H1 (cell line): ENCODE measurements at places on chromosomes 11 and 22.

DNA sequence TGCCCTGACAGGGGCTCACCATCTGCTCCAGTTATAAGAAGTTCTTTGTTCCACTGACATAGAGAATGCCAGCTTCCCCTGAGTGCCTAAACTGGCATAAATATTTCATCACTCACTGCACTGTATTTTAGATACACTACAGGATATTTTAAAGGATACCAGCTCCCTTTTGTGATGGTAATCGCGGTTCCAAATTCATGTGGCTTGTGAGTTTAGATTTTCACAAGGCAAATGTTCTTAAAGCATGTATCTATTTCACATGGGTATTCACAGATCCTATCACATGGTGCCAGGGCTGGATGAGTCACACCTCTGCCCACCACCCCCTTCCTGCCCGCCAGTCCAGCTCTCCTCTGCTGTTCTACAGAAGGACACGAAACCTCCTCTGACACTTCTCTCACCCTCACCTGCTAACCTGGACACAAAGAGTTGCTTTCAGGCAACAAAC, 105.5 kb downstream of the KCNC1 start:
- no peak for DNase-seq

DNA sequence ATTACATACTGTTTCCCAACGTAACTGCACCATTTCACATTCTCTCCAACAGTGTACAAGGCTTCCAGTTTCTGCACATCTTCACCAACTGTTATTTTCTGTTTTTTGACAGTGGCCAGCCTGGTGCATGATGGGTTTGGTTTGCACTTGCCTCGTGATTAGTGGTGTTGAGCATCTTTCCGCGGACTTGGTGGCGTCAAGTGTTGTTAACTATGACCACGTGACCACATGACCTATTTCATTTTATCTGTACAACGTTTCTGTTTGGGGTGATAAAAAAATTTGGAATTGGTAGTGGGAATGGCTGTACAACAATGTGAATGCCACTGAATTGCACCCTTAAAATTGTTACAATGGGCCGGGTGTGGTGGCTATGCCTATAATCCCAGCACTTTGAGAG, 2.5 kb upstream of the YPEL1 start:
- DNase-seq, result no peak

GRCh38 chr11:75345455-75346160, 5.9 kb downstream of the ARRB1 start:
- no peak for DNase-seq

DNA sequence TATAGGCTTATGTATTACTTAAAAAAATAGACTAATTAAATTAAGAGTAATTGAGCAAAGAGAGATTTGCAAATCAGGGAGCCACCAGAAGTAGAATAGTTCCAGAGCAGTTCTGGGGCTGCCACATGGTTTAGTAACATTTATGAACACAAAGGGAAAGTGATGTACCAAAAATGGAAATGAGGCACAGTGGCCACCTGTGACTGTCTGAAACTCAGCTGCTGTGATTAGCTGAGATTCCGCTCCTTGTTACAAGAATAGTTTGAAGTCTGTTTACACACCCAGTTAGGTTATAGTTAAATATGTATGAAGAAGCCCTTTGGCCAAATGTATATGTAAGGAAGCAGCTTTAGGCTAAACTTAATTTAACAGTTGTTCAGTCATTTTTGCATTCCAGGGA, 901.5 kb upstream of the CHORDC1 start:
- no peak for DNase-seq

GRCh38 chr11:105754260-105754659, 144.4 kb downstream of the GRIA4 start:
- no peak for DNase-seq

DNA sequence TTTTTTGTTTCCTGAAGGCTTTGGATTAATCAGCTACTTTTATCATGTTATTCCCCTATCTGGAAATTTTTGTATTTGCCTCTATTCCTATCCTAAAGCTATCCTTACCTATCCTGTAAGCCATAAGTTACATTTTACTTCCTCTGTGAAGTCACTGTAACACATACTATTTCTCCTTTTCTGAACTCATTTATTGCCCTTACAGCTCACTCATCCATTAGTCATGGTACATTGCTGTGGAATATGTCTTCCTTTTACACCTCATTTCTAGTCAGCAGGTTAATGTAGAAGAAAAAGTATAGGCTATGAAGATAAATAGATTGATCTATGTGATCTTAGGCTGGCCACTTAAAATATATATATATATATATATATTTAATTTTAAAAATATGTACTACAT, 28.0 kb downstream of the SWAP70 start:
- DNase-seq, result no peak

GRCh38 chr22:25109878-25110595, 89.6 kb upstream of the CRYBB3 start:
- no peak for DNase-seq

DNA sequence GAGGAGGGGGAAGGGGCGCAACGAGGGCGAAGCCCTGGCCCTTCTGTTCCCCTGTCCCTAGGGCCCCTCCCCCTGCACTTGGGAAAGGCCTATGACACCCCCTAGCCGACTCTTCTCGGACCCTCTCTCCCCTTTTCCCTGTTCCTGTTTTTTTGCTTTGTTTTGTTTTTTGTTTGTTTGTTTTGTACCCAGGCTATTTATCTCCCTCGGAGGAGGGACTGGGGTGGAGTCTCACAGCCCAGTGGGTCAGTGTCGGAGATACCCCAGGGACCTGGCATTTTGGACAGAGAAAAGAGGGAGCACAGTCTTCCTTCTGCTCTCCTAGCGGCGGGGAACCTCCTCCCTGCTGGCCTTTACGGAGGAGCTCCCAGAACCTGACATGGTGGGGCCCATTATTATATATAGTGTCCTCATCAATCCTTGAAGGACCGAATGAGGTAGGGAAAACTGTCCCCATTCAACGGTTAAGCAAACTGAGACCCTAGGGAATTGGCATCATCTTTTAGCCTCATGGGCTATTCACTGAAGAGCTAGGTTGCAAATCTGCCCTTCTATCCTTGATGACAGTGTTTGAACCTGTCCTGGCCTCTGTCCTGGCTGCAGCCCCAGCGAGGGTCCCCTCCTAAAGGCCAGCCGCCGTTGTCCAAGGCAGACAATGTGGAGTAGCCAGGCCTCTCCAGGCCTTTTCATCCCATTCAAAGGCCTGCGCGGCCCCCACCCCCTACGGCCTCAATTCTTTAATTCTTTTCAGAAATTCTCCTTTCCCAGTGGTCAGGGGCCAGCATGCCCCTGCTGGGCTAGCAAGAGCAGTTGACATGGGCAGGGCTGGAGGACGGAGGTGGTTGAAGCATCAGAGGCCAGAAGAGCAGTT, 911 bp downstream of the EMID1 start:
- no peak for DNase-seq

DNA sequence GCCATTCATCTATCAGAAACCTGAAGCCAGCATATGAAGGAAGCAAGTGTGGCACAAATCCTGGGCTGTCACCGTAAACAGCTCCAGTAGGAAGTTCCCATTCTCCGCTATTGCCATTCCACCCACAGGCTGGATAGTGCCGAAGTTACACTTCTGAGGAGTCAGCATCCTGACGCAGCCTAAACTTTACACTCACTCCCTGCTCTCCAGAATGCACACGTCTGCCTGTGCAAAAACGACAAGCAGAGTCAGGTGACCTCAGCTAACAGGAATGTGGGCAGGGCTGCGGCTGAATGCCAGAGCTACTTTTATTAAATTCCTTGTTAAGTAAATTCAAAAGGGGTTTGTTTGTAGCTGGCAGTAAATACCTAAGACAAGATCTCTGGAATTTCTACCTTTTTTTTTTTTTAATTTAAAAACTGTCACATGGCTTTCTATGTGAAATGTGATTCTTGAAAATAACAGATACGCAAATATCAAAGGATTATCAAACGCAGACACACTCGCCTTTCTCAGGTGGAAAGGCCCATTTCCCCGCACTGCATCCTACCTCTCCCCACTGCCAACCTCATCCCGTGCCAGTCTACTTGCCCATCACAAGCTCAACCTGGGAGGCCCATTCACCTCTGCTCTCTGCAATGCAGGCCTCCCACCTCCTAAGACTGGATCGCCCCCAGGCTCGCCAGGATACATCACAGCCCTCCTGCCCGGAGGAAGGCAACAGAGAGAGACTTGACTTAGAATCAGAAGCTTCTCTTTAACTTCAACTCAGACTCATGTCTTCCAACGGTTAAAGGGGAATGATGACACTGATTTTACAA, 33.5 kb downstream of the NFRKB start:
- DNase-seq, result peak; percentile 51

DNA sequence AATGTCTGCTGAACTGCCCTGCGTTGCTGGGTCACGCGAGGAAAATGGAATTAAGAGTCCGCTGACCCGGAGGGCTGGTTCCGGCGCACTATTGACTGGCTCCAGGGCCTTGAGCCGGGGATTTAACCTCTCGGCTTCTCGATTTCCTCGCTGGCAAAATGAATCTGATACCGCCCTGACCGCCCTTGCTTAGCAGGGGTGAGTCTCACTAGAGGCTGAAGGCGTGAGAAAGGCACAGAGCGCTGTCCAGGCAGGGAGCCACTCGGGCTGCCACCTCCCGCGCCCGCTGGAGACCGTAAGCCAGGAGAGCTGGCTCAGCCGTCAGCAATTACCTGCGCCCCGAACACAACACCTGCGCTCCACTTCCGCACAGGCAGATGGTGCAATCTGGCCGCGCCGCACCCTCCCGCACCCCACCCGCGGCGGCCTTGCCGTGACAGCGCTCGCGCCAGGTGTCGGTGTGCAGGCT, 65.6 kb downstream of the BUD13 start:
- DNase-seq, result no peak

DNA sequence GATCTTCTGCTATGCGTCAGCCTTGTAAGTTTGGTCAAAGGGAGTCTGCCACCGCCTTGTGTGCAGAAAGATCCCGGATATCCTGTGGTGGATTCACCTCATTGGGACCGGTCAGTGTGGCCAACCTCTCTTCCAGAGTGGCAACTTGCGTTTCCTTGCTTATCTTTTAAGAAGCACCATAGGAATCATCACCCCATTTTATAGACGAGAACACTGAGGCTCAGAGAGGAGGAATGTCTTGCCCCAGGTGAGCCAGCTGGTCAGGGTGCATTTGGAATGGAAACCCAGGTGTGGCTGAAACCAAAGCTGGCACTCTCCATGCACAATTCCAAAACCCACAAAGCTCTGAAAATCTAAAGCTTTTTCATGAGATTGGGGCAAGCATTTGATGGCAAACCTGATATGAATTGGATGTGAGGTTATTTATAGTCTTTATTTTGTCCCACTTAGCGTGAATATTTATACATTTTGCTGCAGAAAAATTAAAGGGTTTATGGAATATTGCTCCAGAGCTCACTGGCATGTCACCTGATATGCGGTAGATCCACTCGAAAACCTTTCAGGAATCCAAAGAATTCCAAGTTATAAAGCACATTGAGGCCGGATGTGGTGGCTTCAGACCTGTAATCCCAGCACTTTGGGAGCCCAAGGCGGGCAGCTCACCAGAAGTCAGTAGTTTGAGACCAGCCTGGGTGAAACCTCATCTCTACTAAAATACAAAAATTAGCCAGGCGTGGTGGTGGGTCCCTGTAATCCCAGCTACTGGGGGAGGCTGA, 12.1 kb upstream of the EIF3D start:
- no peak for DNase-seq

GRCh38 chr11:72727521-72727920, 24.7 kb downstream of the ARAP1 start:
- DNase-seq, result no peak

GRCh38 chr11:48087974-48088681, 107.8 kb downstream of the PTPRJ start:
- DNase-seq, result no peak

- no peak for DNase-seq
Observed at GRCh38 chr11:37544491-37544890, 946.5 kb upstream of the RAG2 start.

GRCh38 chr11:1230121-1230455, 7.2 kb downstream of the MUC5B start:
- no peak for DNase-seq

DNA sequence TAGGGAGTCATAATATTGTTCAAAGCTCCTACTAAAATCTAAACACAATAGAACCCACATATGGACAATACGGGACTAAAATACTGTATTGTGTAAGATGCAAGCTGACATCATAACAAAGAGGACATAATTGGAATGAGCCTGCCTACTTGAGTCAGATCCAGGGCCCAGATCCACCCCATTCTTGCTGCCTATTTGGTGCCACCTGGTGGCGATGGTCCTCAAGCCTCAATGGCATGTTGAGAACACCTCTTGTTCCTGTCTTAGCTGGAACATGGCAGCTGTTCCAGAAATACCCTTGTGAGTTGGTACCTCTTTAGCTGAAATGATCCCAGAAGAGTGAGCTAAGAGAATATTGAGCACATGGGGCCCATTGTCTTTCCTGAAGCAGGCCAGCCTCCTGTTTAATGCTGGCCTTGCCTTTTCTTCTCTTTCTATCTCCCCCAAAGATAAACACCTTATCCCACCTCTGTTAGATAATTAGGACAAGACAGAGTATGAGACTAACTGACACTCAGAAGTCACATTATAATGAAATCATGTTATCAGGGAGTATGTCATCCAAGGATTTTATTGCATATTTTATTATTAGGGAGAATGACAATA, 680.9 kb upstream of the ANO5 start:
- peak; percentile 90 for DNase-seq
